ENCODE measurements at places on chromosomes 16 and 17.

DNA sequence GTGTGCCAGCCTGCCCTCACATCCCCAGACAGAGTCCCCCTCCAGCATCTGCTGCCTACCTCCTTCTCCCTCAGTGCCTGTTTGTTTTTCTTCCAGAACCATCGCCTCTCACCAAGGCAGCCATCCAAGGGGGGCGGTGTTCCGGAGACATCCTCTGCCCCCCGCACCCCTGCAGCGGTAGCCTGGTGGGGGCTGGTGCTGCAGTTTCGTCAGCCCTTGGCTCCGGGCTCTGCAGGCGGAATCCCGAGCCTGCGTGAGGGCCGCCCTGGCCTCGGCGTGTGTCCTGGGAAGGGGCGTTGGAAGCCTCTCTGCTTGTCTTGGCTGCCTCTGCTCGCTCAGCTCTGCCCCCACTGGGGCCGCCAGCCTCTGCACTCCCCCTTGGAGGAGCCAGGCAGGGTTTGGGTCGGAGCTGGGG, 126.0 kb upstream of the CIBAR2 start:
- no peak for DNase-seq

DNA sequence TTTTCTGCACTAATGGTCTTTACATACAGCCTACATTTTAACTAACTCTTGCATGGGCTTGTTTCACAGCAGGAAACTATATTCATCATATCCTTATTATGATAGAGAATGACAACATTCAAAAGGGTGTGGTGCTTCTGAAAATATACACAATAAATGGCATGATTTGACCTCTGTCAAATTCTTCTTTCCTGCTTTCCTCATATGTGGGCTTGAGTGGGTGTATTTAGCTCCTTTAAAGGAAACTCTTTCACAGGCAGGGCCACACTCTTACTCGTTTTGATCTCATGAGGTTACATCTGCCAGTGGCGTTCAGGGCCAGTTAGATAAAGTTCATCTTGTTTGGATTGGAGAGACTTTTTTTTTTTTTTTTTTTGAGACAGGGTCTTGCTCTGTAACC, 6.1 kb downstream of the SLC35G3 start:
- DNase-seq = no peak

GRCh38 chr17:55264278-55264644, 499 bp upstream of the HLF start:
- peak; percentile 23 for DNase-seq

DNA sequence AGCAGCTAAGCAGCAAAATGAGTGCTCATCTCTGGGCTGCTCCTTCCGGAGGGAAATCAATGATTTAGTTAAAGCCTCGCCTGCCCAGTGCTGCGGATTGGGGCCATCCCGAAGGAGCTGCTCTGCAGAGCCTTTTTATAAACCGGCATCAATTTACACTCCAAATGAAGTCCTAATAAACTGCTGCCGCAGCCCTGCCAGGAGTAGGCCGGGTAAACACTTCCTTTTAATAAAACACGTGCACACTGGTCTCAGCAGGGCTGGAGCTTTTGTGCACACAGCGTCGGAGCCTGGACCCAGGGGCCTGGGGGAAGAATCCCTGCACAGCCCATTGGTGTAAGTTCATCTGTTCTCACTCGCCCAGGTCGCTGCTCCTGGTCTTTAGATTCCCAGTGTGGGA, 79.6 kb upstream of the HS3ST2 start:
- DNase-seq = no peak

GRCh38 chr17:10069301-10069700, 129.1 kb downstream of the GAS7 start:
- DNase-seq = no peak

- DNase-seq = no peak
These were observed 19.3 kb upstream of the ITGA2B start for GRCh38 chr17:44408786-44409185.

DNA sequence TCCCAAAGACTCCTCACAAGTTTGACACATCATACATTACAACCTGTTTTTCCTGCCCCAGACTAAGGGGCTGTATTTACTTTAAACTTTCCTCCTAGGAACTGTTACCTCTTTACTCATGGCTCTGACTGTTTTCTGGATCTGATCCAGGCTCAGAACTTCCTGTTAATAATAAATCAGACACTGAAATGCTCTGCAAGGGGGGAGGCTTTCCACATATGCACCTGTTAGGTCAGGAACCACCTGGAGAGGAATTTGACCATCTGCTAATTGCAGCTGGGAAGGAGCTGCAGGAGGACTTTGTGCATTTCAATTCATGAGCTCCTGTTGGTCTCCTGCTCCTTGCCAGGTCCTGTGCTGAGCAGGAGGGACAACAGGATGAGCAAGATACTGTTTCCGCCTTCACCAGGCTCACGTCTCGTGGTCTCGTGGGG, 476.9 kb upstream of the CDH5 start:
- peak; percentile 12 for DNase-seq

- DNase-seq = peak; percentile 98
These were observed 1.4 kb upstream of the BAHCC1 start for GRCh38 chr17:81393684-81394376.

DNA sequence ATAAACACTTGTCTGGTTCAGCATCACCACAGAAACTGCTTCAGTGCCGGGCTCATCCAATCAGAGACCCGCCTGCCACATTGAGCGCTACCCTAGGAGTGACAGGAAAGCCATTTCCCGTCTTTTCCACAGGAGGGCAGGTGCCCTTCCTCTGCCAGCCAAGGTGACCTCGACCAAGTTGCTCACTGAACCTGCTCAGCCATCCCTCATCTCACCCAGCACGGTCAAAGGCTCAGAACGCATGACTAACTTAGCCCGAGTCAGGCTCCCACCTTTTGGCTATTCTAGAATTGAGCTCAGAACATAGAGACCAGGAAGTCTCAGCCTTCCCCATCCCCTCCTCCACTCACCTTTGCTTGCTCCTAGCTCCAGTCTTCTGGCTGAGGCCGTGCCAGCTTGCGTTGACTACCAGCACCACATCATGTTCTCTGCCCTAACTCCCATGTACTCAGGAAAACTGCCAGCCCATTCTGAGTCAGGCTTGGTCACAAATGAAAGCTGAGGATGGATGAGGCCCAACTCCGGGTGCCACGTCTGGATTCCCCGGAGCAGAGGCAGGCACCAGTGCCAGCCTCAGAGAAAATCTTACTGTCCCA, 15.6 kb downstream of the MRPS23 start:
- peak; percentile 33 for DNase-seq

DNA sequence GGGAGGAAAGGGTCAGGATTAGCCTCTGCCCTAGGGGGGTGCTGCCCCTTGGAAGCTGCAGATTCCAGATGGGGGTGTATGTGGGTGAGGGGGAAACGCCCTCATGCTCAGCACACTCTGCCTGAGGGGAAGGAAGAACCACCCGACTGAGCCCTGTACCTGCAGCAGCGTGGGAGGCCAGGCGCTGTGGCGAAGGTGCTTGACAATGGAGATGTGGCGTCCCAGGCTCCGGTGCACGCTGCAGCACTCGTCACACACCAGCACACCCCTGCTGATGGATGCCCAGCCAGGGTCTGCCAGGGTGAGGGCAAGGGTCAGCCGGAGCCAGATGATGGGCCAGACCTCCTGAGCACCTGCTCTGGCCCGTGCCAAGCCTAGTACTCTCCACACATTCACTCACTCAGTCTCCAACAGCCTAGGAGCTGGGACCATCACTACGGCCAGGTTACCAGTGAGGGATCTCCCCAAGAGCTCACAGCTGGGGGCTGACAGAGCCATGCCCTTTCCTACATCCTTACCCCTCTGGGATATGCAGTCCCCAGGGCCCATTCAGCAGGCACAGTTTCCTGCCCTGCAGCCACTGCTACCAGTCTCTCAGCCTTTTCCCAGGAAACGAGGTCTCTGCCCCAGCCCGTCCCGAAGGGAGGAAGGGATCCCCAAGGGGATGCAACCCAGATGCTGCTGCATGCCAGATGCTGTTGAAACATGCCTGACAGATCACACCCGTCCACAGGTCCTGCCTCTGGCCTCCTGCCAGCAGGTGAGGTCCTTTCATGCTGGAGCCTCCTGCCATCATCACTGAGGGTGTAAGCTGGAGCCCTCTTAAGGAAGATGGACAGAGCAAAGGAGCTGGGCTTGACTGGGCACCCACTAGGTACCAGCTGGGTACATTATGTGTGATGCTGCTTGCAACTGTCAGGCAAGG, 5.9 kb downstream of the GIT1 start:
- peak; percentile 58 for DNase-seq

- DNase-seq = no peak
These were observed 29.2 kb downstream of the RAP1GAP2 start for GRCh38 chr17:2825253-2825970.

GRCh38 chr17:4789701-4789950, 862 bp downstream of the GLTPD2 start:
- DNase-seq = no peak

DNA sequence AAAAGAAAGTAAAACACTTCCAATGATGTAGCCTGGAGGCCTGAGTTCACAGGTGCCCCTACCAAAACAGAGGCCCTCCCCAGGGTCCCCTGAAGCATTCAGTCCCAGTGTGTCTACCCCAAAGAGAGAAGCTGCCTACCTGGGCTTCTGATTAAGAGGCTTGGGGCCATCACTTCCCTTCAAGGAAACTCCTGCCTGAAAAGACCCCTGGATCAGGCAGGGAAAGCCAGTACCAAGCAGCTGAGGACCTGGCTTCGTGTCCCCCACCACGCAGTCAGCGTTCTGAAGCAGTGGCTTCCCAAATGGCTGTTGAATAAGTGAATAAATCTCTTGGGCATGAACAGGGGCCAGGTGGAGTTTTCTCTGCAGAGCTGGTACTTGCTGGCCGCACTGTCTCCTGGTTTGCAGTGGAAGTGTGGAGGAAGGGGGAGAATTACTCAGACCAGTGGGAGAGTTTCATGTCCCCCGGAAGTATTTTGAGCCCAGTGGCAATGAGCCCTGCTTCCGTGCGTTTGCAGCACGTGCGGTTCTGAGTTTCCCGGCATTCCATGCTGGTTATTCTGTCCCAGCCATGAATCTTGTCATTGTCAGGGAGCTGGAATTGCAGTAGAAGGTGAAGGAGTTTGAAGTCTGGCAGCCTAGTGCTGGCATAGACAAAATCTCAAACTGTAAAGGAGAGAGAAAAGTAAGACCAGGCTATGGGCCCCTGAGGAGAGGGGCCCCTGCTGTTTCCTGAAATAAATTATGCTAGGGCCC, 27.0 kb downstream of the RMI2 start:
- no peak for DNase-seq

- DNase-seq = no peak
These were observed 7.2 kb downstream of the TP53I13 start for GRCh38 chr17:29575511-29576213.

DNA sequence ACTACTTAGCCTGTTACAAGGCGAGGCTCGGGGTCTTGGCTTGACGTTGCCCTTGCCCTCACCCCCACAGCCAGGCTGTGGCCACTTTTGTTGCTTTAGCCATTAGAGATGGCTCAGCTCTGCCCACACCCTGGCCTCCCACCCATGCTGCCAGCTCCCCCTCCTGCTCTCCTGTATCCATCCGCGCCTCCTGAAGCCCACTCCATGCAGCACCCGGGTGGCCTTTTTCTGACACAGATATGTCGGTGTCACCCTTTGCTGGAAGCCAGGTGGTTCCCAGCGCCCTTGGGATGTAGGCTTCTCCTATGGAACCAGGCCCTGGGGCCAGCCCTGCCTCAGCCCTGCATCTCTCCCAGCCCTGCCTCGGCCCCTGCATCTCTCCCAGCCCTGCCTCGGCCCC, 9.7 kb downstream of the TSC2 start:
- DNase-seq = no peak

- DNase-seq = no peak
These were observed 16.5 kb downstream of the ANKRD11 start for GRCh38 chr16:89473791-89474414.

- DNase-seq = no peak
These were observed 60.5 kb downstream of the TMEM100 start for GRCh38 chr17:55661963-55662834.

DNA sequence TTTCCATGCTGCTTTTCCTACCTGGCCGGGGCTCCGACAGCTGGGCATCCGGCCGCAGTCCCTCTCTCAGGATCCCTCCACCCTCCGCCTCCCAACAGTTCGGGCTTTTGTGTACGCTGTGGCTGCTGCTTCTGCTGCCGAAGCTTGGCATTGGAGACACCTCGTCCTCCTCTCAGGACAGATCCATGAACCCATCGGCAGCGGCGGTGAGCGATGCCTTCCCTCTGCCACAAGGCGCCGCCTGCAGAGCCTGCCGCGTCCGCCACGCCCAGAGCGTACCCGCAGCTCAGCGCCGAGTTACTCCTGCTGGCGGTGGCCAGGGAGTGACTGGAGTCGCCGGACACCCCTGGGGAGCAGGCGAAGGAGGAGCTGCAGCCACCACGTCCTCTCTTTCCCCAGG, 2032.8 kb downstream of the TP53TG3F start:
- peak; percentile 79 for DNase-seq

GRCh38 chr16:87734644-87735043, 31.1 kb downstream of the KLHDC4 start:
- DNase-seq = no peak

- no peak for DNase-seq
These were observed 33.5 kb downstream of the GRIN2C start for GRCh38 chr17:74825952-74826719.

GRCh38 chr16:31110106-31111034, 2.2 kb downstream of the BCKDK start:
- no peak for DNase-seq

GRCh38 chr16:74561626-74562025, 45.3 kb downstream of the GLG1 start:
- DNase-seq = no peak

- DNase-seq = no peak
These were observed 90.9 kb upstream of the PLCG2 start for GRCh38 chr16:81688182-81688581.

GRCh38 chr17:78361225-78361701, 1.4 kb upstream of the SOCS3 start:
- no peak for DNase-seq

- DNase-seq = no peak
These were observed 643.2 kb downstream of the WWOX start for GRCh38 chr16:78742501-78743283.

All from NCI-H1105 treated with DMSO at 0.1 percent for 48 hours (cell line).